ENCODE measurements at places on chromosomes 13 and 19. TPM values are rescaled to one million over a fixed set of nuclear protein-coding genes. Genes with fewer than 3 reads are reported as not detected.

DNA sequence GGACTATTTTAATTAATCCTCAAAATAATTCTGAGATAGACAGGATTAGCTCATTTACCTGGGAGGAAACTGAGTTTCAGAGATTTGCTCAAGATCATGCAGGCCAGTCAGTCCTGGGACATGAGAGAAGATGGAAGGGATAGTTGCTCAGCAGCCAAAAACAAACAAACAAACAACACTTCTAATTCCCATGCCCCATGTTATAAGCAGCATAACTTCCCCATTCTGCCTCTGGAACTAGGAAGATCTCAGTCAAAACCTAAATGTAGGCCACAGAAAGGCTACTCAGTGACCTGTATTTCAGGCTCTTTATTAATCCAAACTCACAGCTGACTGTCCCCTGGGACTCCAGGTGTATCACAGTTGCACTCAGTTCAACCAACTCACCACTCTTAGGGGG, 489.2 kb upstream of the NBEA start:
- no peaks in the 10 kb centered on the region for H3K36me3 ChIP-seq
- no peak overlapping the region for H3K4me3 ChIP-seq
- DNase-seq: no peak
- no peaks in the 10 kb centered on the region for H3K4me1 ChIP-seq

DNA sequence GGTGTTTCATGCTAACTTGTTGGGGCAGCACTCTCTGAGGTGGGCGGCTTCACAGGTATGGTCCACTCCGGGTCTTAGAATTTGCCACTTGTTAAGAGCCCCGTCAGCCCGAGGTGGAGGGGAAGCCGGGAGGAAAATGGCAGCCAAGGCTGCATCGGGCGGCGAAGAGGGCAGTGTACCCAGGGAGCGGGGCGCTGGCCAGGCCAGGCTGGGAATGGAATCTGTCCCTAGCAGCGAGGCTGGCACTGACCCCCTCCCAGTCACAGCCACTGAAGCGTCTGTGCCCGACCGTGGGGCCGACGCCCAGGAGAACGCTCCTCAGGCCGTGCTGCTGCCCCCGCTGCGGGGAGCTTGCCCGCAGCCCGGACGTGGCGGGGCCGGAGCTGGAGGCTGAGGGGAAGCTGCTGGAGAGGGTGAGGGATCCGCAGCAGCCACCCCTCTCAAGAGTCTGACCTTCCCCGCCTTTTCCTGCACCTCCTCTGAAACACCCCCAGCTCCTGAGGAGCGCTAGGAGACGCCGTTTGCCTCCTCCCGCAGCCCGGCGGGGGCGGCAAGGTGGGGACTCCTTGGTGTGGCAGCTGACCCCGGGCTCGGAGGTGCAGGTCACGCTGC, 313.8 kb upstream of the SPRY2 start:
- DNase-seq: no peak
- no peaks in the 10 kb centered on the region for H3K36me3 ChIP-seq
- no peak overlapping the region for H3K27ac ChIP-seq
- H3K4me1 ChIP-seq: no peaks in the 10 kb centered on the region
- H3K4me3 ChIP-seq: no peak overlapping the region
- no peaks in the 10 kb centered on the region for H3K27me3 ChIP-seq

DNA sequence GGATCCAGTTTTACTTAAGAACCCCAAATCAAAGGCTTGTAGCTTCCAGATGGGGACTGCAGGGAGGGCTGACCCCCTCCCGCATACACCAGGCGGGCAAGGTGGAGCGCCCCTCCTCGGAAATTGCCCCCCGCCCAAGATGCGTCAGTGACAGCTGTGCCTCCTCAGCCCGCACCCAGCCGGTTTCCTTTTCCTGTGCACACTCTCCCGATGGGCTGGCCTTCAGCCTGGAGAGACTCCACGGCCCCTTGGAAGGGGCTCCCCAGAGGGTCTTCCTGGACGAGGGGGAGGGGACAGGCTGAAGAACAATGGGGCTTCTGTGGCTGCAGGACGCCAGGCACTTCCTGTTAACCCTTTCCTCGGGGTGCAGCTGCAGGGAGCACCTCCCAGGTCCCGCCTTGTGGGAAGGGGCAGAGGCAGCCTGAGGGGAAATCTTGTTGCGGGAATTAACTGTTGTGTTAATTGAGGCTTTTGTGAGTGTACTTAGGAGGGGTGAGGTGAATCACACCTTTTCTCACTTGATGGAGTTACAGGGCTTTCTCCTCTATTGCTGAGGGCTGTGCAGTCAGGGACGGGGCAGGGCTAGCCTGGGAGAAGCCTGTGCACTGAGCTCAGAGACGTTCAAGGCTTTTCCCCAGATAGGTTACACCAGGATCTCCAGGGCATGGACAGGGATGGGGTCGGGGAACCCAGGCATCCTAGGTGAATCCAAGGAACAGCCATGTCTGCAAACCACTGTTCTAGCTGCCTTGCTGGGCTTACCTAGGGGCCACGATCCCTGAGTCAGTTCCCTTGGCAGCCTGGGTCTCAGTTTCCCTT, 14.3 kb downstream of the IER2 start:
- H3K4me1 ChIP-seq: peaks cover 87% of the 10 kb centered on the region
- no peaks in the 10 kb centered on the region for H3K27me3 ChIP-seq
- peak overlapping the region; percentile 36 for H3K4me3 ChIP-seq
- H3K27ac ChIP-seq: peak overlapping the region; percentile 95
- H3K36me3 ChIP-seq: no peaks in the 10 kb centered on the region
- DNase-seq: no peak

GRCh38 chr13:41652735-41653361, 195.5 kb downstream of the RGCC start:
- DNase-seq: no peak
- H3K27me3 ChIP-seq: no peaks in the 10 kb centered on the region
- H3K4me3 ChIP-seq: no peak overlapping the region
- H3K27ac ChIP-seq: no peak overlapping the region

DNA sequence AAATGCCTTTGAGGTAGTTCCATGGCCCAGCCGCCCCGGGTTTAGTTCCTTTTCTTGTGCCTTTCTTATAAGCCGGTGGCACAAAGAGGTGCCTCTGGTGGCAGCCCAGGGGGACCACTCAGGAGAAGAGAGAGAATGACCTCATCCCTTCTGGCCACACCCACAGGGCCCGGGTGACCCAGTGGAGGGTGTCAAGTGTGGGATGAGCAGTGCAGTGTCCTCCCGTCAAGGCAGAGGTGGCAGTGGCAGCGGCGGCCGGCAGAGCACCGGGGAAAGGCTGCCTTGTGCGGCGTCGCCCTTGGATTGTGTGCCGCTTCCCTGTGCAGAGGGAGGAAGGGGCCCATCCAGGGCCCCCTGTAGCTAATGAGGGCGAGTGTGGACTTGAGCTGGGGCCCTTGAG, 47.9 kb downstream of the KDM4B start:
- DNase-seq: no peak
- H3K4me1 ChIP-seq: peaks cover 30% of the 10 kb centered on the region
- no peak overlapping the region for H3K4me3 ChIP-seq
- peaks cover 16% of the 10 kb centered on the region for H3K36me3 ChIP-seq

DNA sequence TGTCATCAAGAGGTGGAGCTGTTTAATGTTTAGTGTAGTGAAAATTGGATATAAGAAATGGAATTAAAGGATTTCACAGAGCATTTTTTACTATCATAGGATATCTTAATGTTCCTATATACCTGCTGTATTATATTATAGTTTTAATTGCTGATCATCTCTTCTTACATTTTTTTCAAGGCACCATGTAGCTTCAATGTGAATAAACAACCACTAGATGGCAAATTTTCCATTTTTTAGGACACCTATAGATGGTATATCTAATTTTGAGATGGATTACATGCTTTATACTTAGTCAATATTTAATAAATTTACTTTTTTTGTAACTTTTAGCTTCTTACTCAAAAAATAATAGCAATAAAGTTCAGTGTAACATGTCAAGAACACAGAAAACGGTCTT, 9.0 kb upstream of the ATXN8OS start:
- H3K27ac ChIP-seq: no peak overlapping the region
- H3K36me3 ChIP-seq: no peaks in the 10 kb centered on the region
- no peaks in the 10 kb centered on the region for H3K4me1 ChIP-seq

- DNase-seq: no peak
- H3K4me3 ChIP-seq: no peak overlapping the region
- H3K36me3 ChIP-seq: no peaks in the 10 kb centered on the region
Observed at GRCh38 chr19:3471954-3472655, 8.2 kb downstream of the SMIM24 start.

DNA sequence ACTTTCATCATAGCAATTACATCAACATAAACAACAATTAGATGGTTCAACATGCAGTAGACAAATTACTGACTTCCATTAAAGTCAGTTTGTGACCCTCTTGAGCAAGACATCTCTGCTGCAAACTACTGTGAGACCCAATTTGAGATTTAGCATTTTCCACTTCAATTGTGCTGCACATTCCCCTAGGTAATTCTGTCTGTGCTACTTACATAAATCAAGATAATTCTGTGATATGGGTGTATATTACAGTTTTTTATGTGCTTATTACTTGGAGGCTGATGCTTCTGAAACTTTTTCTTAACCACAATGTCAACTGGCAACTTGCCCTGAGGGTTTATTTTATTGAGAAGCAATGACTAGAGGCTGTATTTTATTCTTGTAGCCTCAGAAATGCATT, 1714.4 kb downstream of the OLFM4 start:
- H3K27ac ChIP-seq: no peak overlapping the region
- H3K27me3 ChIP-seq: no peaks in the 10 kb centered on the region
- H3K4me3 ChIP-seq: no peak overlapping the region
- no peak for DNase-seq
- H3K4me1 ChIP-seq: no peaks in the 10 kb centered on the region
- no peaks in the 10 kb centered on the region for H3K36me3 ChIP-seq

- DNase-seq: no peak
- H3K4me1 ChIP-seq: no peaks in the 10 kb centered on the region
- H3K36me3 ChIP-seq: no peaks in the 10 kb centered on the region
- no peaks in the 10 kb centered on the region for H3K27me3 ChIP-seq
- no peak overlapping the region for H3K27ac ChIP-seq
Observed at GRCh38 chr13:80239116-80239515, 101.8 kb downstream of the SPRY2 start.

DNA sequence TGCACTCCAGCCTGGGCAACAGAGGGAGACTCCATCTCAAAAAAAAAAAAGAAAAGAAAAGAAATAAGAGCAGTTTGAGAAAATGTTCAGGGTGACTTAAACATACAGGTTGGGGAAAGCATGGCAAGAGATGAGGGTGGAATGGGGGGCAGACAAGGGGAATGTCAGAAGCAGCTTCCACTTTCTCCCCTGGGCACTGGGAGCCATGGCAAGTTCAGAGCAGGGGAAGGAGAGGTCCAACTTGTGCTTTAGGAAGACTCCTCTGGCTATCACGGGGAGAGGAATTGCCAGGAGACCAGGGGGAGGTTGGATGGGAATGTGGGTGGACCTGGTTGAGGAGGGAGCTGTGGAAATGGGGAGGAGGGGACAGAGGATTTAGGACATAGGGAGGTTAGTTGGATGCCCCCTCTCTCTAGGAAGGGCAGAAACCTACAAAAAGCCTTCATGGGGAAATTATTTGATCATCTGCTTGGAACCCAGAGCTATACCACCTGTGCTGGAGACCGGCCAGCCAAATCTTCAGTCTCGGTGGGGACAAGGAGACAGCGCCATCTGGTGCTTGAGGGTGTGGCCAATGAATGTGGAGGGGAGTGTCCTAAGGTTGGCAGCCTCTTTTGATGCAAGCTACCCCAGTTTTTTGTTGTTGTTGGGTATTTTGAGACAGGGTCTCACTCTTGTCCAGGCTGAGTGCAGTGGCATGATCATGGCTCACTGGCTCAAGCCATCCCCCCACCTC, 7.3 kb upstream of the STRN4 start:
- no peak for DNase-seq
- no peak overlapping the region for H3K4me3 ChIP-seq
- H3K27me3 ChIP-seq: no peaks in the 10 kb centered on the region
- peaks cover 8% of the 10 kb centered on the region for H3K4me1 ChIP-seq
- H3K36me3 ChIP-seq: peaks cover 10% of the 10 kb centered on the region

GRCh38 chr19:15779756-15780476, 7.5 kb upstream of the OR10H5 start:
- no peaks in the 10 kb centered on the region for H3K36me3 ChIP-seq
- peaks cover 17% of the 10 kb centered on the region for H3K4me1 ChIP-seq
- H3K27ac ChIP-seq: no peak overlapping the region
- DNase-seq: peak; percentile 73
- H3K27me3 ChIP-seq: no peaks in the 10 kb centered on the region

DNA sequence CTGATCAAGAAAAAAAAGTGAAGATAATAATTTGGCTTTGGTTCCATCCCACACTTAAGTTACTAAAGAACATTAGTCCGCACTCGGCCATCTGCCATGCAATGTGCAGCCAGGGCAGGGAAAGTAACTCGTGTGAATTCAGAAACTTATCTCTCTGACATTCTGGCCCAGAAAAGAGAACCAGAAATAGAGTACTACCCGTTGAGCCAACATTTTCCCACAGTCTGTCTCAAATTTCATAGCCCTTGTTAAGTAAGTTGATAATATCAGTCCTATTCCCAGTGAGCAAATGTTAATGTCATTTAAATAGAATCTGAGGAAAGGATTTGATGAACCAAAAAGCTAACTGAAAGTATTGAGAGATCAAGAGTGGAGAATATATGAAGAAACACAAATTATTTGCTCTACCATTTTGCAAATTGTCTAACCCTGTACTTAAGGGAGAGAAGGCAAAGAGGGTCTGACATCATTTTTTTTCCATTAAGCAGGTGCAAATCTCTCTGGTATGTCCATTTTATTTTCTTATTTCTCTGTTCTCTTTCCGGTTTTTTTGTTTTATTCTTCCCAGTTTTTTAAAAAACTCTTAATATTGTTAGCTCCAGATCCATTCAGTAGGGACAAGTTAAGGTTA, 156.3 kb downstream of the NDFIP2 start:
- no peak for DNase-seq
- H3K27me3 ChIP-seq: no peaks in the 10 kb centered on the region
- no peaks in the 10 kb centered on the region for H3K36me3 ChIP-seq

- no peaks in the 10 kb centered on the region for H3K36me3 ChIP-seq
- no peak overlapping the region for H3K4me3 ChIP-seq
- H3K27ac ChIP-seq: no peak overlapping the region
- no peaks in the 10 kb centered on the region for H3K4me1 ChIP-seq
- no peak for DNase-seq
Observed at GRCh38 chr13:85543144-85543543, 256.1 kb downstream of the SLITRK6 start.

GRCh38 chr19:11649941-11650340, 52.7 kb downstream of the ZNF627 start:
- H3K4me1 ChIP-seq: no peaks in the 10 kb centered on the region
- H3K4me3 ChIP-seq: no peak overlapping the region
- H3K36me3 ChIP-seq: peaks cover 18% of the 10 kb centered on the region
- no peak for DNase-seq
- no peak overlapping the region for H3K27ac ChIP-seq

- no peaks in the 10 kb centered on the region for H3K4me1 ChIP-seq
- H3K27ac ChIP-seq: no peak overlapping the region
- no peaks in the 10 kb centered on the region for H3K36me3 ChIP-seq
- no peak for DNase-seq
- H3K27me3 ChIP-seq: no peaks in the 10 kb centered on the region
Observed at GRCh38 chr13:87999788-88000187, 328.6 kb downstream of the SLITRK5 start.

- no peaks in the 10 kb centered on the region for H3K36me3 ChIP-seq
- H3K4me3 ChIP-seq: no peak overlapping the region
- H3K27me3 ChIP-seq: no peaks in the 10 kb centered on the region
- no peak for DNase-seq
Observed at GRCh38 chr13:61453121-61453520, 37.5 kb upstream of the PCDH20 start.

Gene FPR2
- total RNA-seq: 0.34 TPM

Gene GRK1
- total RNA-seq: not detected

Gene ZNF729
- total RNA-seq: not detected

Gene C19orf73
- 5.2 TPM for total RNA-seq

Gene CALR
- 247 TPM for total RNA-seq

Gene MAMSTR
- total RNA-seq: 0.57 TPM

Gene CACNG6
- not detected for total RNA-seq

Gene LRRC8E
- total RNA-seq: 41.1 TPM
